Stimulated activated naive CD8-positive, alpha-beta T cell treated with anti-CD3 and anti-CD28 coated beads, Interleukin-15, Interleukin-2, amounts not matched to agents 100 U/mL and 50 U/mL, for 24 hours (primary cell): ENCODE measurements at places on chromosomes 12 and 14.

DNA sequence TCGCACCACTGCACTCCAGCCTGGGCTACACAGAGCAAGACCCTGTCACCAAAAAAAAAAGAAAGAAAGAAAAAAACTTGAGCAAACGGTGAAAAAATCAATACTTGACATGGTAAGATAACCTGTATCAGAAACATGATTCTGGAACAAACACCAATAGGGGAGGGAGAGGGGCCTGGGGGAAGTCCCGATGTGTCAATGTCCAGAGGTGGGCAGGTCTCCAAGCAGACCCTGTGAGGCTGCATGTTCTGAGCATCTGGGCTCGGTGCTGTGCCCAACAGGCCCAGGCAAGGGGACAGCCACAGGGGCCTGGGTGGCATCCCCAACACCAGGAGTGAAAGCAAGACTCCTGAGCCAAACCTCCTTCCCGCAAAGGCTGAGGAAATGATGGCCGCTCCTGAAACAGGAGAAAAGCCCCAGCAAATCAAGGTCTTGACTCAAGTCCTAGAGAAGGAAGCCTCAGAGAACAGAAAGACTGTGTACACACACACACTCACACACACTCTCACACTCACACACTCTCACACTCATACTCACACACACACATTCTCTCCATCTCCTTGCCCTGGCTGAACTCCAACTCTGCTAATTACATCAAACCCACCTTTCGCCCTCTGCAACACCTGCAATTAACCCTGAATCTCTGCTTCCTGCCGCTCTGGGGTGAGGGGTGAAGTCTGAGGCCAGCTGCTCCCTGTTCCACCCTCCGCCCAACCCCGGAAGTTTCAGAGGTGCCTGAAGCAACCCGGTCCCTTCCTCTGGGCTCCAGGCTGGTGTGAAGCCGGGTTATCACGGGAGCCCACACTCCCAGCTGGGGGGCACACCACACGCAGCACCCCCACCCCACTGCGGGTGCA lies 20.4 kb downstream of the CCDC88C start:
- peak; percentile 73 for DNase-seq

DNA sequence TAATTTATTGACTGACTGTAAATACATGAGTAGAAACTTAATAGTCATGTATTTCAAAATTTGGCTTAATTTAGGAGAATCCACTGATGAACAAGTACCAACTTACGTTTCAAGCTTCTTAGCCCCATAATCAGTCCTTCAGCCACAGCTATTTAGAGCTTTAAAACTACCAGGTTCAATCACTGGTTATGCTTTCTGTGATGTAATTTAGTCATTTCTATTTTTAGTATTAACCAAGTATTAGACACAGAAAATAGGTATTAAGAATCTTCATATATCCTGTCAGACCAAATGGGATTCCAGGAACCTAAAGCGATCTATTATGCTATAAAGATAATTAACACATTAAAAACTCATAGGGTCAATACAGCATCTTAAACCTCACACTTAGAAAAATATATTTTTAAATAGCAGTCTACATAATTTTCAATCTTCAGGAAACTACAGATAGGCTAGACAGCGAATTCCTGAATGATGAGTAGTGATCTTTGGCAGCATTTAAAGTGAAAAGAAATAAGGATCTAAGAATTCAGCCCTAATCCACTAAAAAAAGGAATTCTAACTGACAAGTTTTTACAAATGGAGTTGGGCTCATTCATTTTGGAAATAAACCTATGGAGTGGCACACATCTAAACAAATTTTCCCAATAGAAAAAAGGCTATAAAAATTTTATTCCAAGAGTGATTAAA lies 51.5 kb downstream of the ZC3H14 start:
- DNase-seq = no peak

- DNase-seq = no peak
Observed at GRCh38 chr12:59972905-59973304, 377.1 kb downstream of the SLC16A7 start.

DNA sequence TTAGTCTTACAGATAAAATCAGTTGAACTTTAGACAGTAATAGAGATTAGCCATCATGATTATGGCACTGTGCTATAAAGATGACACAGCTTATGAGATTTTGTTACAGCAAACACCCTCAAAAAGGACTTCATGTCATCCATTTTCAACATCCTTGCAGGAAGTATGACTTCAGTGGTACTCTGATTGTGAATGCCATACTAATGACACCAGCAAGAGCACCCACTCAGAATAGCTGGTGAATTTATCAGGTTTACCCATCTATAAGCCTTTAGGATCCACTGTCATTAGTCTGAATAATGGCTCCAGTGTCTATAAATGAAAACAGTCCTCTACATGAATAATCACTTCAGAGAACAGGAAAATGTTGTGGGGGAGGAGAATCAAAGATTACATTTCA lies 615.2 kb downstream of the RPS29 start:
- no peak for DNase-seq

DNA sequence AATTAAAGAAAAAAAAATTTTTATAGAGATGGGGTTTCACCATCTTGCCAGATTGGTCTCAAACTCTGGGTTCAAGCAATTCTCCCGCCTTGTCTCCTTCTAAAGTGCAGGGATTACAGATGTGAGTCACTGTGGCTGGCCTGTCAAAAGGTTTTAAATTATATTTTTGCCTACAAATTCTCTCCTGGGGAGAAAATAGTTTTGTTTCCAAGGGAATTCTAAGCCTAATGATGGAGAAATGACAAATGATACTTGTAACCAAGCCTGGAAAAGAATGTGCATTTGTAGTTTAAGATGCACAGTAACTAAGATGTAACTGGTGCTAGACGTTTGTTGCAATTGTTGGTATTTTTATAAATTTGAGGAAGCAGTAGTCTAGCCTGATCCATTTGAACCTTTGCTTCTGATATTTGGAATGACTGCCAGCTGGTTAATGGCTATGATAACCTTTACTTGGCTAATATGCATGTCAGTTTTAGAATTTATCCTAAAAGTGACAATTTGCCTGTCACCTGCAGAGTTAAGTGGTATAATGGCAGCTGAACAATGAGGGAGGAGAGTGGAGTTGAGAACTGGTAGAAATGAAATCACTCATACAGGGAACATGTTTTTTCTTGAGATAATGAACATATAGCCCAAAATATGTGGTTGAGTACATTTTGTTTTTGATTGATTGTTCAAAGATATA lies 148.0 kb downstream of the FUT8 start:
- no peak for DNase-seq

DNA sequence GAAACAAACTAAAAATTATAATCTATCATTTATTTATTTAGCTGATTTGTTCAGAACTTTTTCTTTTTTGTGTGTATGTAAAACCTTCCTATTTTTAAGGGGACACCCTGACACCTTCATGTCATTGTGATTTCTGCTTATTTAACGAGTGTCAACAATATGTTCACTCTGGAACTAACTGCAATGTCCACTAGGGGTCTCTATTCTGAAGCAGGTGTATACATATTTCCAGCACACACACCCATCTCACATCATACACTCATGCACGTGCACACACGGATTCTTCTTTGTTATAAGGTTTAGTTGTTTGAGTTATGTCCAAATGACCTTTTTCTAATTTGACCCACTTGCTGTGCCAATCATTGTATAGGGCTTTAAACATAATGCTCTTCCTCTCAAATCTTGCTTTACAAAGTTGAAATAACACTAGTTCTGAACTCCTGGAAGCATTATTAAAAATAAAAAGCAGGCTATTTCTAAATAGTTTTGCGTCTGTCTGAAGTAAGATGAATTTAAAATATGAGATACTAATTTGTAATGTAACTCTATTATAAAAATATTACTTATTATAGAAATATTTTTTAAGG lies 15.5 kb downstream of the E2F7 start:
- DNase-seq = no peak

DNA sequence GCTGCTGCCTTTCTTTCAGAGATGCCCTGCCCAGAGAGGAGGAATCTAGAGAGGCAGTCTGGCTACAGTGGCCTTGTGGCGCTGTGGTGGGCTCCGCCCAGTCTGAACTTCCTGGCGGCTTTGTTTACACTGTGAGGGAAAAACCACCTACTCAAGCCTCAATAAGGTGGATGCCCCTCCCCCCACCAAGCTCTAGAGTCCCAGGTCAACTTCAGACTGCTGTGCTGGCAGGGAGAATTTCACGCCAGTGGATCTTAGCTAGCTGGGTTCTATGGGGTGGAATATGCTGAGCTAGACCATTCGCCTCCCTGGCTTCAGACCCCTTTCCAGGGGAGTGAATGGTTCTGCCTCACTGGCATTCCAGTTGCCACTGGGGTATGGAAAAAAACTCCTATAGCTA lies 25.6 kb downstream of the SPATA7 start:
- DNase-seq = no peak

DNA sequence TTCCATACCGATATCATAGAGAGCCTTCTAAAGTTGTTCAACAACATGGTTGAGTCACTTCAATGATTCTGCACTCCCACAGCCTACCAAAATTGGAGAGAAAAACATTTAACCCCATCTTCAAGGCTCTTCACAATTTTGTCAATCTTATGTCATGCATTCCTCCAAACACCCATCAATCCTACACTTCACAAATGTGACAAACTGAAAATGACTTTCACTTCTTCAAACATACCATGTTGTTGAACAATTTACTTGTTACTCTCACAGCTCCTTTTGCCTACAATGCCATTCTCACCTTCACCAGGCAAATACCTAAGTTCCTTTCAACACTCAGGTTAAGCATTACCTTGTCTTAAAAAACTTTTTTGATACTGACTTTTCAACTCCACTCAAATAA lies 88.0 kb downstream of the OSBPL8 start:
- no peak for DNase-seq

DNA sequence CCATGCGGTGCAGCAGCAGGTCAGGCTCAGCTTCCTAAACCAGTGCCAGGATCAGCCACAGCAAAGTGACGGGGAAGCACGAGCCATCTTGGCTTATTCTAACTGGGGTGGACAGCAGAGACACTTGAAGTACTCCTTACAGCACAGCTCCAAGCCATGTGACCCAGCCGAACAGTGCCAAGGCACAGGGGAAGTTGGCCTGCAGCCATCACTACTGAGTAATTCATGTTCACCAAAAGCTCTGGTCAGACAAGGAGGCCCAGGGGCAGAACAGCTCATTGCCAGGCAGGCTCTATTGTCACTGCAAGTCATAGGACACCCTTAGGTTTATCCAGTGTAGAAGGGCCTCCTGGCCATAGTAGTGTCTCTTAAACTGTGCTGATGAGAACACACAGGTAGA lies 23.4 kb upstream of the SLC35F4 start:
- DNase-seq = no peak
